ENCODE measurements at places on chromosomes 5 and 9. TPM values are rescaled to one million over a fixed set of nuclear protein-coding genes. Genes with fewer than 3 reads are reported as not detected.
A peak's percentile ranks its signal among the peaks of the same experiment; 100 is the strongest.

PCA3 gene
- total RNA-seq, result not detected

FBLL1 gene
- total RNA-seq, result not detected

DNA sequence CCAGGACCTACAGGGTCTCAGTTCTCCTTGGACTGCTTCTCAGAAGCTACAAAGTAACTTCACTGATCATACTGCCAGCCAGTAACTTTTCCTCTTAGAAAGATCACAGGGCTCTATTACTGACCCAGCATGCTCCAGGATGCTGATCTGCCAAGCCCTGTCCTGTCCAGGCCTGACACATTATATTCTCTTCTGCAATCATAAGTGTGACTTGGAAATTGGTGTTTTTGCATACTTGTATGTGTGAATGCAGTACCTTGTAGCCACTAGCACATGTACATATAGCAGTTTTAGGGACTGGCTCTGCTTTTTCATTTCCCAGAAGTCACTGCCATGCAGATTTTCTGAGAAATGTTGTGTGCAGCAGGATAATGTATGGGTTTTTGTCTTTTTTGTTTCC lies 40.1 kb upstream of the CCNH start:
- DNase-seq, result no peak

DNA sequence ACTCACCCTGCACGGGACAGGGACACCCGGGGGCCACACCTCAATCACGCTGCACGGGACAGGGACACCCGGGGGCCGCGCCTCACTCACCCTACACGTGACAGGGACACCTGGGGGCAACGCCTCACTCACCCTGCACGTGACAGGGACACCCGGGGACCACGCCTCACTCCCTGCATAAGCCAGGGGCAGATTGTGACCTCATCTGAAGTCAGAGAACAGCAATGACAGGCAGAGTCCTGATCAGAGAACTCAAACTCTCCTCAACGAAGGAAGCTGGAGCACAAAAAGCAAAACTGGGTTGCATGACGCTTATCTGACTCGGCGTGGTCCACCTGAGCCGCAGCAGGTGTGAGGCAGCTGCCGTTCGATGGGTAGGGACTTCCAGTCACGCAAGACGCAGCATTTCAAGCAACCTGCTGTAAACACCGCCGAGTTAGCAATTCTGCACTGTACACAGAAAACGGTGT lies 3.2 kb downstream of the TERT start:
- no peak for DNase-seq

DNA sequence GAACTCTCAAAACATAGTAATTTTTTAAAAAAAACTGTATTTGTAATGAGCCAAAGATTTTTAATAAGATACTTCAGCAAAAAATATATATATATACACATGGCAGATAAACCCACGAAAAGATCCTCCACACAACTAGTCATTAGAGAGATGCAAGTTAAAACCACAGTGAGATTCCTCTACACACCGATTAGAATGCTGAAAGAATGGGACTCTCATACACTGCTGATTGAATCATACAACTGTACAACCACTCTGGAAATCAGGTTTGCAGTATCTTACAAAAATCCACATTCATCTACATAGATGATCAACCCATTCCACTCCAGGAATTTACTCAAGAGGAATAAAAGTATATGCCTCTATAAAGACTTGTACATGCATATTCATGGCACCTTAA lies 43.7 kb downstream of the RASEF start:
- DNase-seq, result no peak

DNA sequence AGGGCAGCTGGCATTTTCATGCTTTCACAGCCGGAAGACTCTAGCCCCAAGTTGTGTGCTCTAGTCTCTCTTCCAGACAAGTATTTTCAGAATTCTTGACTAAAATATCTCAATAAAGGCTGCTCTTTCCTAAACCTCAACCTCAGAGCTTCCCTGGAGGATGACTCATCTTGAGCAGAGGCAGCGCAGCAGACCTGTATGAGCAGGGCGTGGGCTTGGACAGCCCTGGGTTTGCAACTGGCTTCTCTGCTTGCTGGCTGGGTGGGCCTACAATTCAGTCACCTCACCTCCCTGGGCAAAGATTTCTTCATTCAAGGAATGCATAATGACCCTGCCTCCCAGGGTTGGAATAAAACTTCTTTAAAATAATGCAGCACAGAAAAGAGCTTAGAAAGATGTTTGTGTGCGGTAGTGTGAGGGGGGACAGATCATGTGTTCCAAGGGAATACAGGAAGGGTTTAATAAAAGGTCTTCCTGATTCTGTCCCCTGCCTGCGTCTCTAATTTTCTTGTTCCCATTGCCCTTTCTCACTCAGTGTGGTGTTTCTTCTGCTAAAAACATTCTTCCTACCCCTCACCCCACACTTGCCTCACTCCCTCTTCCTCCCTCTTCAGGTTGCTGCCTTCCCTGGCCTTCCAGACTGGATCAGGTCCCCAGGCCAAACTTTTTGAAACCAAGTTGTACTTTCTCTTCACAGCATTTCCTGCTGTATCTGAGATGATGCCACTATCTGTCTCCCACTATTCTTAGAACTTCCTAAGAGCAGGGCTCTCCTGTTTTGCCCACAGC lies 39.4 kb upstream of the MAP1B start:
- DNase-seq, result no peak

GRCh38 chr9:111282845-111283244 lies 47.2 kb downstream of the OR2K2 start:
- no peak for DNase-seq

GRCh38 chr9:18297056-18297841 lies 176.7 kb upstream of the ADAMTSL1 start:
- DNase-seq, result no peak

DNA sequence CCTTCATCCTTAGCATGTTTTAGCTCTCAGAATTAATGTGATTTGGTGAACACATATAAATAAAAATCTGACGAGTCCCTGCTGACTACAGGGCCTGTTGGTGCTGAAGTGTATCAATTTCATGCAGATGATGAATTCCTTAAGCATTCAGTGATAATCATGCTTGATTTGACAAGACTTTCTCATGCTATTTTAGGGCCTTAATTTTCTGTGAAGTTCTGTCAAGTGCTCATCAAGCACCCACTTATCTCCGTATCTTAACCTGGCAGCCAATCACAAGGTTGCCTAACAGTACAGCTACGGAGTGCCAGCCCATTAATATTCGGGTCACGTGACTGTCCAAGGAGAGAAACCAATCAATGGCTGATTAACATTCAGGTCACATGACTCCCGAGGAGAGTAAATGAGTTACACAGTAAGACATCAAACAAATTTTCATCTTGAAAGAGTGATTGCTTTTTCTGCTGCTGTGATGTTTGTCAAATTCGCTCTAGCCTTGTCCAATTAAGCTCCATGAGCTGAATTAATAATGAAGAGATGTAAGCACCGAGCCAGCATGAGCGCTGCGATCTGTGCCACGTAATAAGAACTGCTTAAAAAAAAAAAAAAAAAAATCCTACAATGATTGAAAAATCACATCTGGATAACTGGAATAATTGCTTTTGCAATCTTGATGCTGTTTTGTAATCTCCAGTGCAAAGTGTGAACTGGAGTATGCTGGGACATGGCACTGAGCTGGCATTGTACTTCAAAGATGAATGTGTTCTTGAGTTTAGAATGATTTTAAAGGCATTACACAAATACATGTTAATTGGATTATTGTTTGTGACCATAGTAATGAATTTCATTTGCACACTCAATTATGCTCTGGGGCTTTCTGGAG lies 104.3 kb upstream of the SPATA31D4 start:
- no peak for DNase-seq

DIPK1B gene
- not detected for total RNA-seq

CDH18 gene
- not detected for total RNA-seq

DNA sequence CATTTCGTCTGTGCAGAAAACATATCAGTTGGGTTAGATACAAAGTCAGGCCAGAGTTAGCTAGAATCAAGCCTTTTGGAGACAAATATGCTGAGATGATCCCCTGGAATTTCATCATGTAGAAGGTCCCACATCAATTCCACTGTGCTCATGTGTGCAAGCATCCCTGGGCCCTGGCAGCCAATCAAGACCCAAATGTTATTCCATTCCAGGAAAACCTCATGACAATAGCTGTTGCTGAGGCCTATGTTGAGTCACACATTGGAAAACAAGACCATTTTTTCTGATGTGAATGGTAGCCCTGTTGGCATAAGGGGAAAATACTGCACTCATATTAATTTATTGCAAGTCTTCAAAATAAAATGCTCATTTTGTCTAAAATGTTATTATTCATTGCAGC lies 11.5 kb downstream of the SPOCK1 start:
- DNase-seq, result no peak

SELENOP gene
- total RNA-seq, result 1.2 TPM

DDX4 gene
- total RNA-seq, result not detected

GRCh38 chr5:137084016-137084415 lies 415.1 kb downstream of the SPOCK1 start:
- no peak for DNase-seq

TEK gene
- not detected for total RNA-seq

- DNase-seq, result no peak
Measured at GRCh38 chr5:28766565-28767158, 1728.3 kb upstream of the CDH9 start.

DNA sequence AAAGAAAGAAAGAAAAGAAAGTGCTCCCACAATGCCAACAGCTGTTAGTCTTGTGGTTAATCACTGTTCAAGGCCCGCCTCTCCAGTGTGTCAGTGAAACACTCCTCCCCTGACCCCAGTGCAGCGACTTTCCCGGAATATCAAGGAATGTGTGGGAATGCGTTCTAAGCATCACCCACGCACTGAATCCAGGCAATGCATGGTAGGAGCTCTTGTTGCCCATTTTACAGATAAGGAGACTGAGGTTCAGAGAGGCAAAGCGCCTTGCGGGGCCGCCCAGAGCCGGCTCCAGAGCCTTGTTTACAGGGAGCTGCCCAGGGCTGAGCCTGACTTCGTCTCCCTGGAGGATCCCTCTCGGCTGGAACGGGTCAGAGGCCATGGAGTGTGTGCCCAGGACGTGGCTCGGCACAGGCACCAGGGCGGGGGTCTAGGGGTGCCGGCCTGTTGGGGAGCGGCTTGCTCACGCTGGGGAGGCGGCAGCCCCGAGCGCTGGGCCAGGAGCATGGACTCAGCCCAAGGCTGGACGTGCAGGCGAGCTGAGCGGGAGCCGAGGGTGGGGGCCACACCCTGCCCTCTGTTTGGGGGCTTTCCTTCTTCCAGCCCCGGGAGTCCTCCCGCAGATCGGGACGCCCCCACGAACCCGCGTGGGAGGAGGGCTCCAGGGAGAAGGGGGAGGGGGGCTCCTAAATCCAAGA lies 823 bp downstream of the ST6GALNAC6 start:
- DNase-seq, result no peak

- DNase-seq, result peak; percentile 91
Measured at GRCh38 chr9:128127990-128128835, 684 bp upstream of the PTGES2 start.

FAM193B gene
- total RNA-seq, result 72.9 TPM

DNA sequence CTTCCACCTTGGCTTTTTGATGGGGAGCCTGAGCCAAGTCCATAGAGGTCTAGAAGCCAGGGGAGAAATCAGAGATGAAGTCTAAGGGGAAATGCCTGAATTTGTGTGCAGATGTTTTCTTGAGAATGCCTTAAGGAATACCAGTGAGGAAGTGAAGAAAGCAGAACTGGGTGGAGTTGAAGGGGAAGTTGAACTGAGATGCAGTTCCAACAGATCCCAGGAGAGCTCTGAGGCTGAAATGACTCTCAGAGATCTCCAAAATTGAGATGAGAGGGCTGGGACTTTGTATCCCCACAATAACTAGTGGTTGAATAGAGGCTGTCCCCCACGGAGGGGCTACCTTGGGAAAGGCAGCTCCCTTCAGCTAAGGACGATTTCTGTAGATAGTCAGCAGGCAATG lies 197.1 kb downstream of the ZNF462 start:
- DNase-seq, result no peak

DNA sequence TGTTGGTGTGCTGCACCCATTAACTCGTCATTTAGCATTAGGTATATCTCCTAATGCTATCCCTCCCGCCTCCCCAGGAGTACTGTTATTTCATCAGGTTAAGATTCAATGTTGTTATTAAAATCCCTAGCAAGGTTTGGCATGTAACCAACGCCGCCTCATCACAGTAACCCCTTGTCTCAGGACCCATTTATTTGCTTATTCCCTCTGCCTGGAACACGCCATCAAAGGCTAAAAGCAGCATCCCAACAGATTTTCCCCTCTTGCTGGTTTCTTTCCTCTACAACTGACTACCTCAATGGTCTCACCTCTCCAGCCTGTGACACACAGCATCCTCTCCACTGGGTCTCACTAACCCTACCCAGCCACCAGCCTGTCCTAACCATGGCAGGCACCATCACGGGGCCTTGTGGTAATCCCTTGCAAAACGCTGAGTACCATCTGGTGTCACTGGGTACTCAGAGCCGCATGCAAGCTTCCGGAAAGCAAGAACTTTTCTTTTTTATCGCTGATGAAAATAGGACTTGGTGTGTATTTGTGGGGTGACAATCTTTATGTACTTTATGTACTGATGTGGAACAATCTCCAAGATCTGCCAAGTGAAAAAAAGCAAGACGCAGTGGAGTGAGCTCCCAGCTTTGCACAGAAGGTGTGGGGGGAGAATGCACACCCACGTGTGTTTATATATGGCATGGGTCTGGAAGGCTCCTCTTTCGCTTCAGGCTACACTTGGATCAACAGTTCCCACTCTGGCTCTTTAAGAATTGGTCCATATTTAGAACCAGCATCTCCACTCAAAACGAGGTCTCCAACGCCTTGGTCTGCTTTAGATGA lies 6.1 kb downstream of the RPS14 start:
- DNase-seq, result no peak

DNA sequence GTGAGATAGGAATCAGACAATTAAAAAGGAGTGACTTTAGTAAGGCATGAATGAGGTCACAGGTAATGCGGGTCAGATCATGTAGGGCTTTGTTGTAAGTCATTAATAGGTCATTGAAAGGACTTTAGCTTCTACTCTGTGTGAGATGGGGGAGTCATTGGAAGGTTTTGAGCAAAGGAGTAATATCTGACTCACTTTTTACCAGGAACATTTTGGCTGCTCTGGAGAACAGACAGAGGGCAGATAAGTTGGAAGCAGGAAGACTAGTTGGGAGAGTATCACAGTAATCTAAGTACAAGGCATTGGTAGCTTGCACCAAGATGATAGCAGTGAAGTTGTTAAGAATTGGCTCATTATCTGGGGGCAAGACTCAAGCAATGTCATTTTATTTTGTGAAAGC lies 37.4 kb downstream of the KIF2A start:
- no peak for DNase-seq

DEPDC1B gene
- total RNA-seq, result 11.3 TPM

WNT8A gene
- not detected for total RNA-seq

GRCh38 chr9:127612939-127613582 lies 984 bp downstream of the STXBP1 start:
- DNase-seq, result peak; percentile 11
